ENCODE measurements at places on chromosomes 7 and 10.
A peak's percentile ranks its signal among the peaks of the same experiment; 100 is the strongest.

GRCh38 chr7:144632724-144633123 is 203.1 kb downstream of the TPK1 start:
- DNase-seq, result no peak

- DNase-seq, result no peak
These were observed 190.6 kb downstream of the HIBADH start for GRCh38 chr7:27472043-27472442.

DNA sequence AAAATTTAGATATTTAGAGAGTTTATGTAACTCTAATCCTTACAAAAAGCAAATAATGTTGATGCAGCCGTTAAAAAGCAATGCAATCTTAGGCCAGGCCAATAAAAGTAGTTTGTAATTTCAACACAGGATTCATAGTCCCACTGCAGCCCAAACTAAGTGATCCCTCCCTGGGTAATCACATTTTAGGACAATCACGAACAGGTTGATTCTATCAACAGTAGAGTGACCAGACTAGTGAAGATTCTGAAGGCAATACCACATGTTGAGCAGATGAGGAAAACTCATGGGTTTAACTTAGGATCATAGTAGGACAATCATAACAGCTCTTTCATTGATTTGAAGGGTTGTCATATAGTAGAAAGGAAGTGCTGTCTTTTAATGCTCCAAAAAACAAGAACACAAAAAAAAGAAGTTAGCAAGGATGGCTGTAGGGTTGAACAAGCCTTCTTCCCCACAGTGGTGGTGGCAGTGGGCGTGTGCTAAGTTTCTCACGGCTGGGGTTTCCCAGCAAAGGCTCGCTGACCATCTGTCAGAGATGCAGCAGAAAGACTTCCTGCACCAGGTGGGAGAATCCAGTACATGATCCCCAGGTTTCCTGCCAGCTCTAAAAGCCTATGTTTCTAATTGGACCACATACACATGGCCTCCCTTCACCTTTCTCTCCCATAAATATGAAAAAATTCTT is 212.2 kb downstream of the CHRM2 start:
- DNase-seq, result no peak

GRCh38 chr7:85102813-85103350 is 84.0 kb downstream of the SEMA3D start:
- no peak for DNase-seq

DNA sequence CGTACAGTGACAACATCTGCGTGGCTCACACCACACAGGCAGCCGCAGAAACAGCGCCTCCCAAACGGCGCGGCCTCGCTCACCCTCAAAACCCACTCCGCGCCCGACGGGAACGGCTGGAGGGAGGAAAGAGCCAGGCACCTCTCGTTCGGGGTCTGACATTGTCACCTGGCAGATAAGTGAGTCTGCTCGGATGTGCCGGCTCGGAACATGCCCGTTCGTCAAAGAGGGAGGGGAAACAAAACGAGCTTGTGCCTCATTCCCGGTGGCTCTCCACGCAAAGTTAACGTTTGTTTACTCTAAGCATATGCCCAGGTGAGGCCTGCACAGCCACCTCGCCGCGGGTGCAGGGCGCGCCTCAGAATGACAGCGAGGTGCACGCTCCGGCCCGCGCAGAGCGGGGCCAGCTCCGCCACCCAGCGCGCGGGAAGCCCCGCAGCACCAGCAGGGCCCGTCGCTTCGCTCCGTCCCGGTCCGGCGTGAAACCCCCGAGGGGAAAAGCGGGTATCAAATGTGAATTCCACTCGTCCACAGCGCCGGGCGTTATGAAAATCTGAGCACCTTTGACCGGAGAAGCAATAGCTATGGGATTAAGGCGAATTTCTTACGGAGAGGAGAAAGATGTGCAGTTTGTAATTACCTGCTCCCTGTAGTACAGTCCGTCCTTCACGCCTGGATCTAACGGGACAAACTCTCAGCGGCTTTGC is 13.1 kb downstream of the CNPY1 start:
- DNase-seq, result no peak

DNA sequence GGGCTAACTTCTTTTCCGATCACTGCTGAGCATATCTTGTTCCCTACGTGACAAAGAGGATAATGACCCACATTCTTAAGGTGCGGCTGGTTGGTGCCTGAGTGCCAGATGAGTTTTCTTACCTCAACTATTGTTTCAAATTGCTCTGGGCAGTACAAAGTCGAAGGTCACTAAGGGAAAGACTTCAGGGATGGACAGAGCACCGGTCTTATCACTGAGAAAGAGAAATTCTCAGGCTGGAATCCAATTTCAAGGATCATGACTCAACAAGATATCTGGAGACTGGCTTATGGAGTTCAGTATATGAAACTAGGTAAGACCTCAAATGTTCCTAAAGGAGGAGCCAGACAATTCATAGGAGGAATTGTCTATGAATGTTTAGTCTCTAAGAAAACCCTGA is 780.3 kb downstream of the SUGCT start:
- DNase-seq, result no peak

DNA sequence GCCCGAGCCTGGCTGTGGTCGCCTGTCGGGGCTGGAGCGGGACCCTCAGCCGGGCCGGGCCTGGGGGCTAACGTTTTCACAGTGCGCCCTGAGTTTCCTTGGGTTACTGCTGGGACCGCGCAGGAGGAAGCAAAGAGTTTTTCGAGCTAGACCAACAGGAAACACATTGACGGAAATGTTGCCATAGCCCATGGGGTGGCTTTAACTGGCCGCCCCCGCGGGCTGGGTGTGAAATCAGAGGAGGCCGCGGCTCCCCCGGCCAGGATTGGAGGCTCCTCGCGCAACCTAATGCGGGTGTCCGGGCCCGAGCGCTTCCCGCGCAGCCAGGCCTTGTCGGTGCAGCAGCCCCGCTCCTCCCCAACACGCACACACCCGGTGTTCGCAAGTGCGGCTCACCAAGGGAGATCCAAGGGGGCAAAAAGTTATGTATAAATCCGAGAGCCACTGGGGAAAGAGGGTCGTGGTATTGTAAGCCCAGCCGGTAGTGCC is 1.9 kb downstream of the HHEX start:
- peak; percentile 22 for DNase-seq

Measured in CD4-positive, alpha-beta T cell treated with Interleukin-1 beta for 1 hour (primary cell).